NCI-H2029 (cell line): ENCODE measurements at places on chromosomes 2 and 18.

GRCh38 chr2:145408980-145409379, 889.1 kb upstream of the ZEB2 start:
- DNase-seq = no peak

GRCh38 chr2:18074476-18074875, 196.0 kb downstream of the KCNS3 start:
- DNase-seq = no peak

DNA sequence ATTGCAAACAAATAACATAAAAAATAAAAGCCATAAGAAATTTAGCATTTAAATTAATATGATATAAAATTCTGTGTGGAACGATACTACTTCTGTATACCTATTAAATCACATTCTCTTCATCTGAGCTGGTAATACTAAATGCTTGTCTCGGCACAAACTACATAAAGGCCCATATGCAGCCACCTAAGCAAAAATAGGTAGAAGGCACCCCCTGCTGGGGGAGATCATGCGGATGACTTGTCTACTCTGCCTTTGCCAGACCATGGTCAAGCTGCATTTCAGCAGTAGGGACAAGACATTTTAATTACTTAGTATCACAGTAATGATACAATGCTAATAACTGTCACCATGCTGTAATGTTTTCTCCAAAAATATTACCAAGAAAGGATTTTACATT, 108.0 kb downstream of the CDH19 start:
- DNase-seq = no peak

- DNase-seq = no peak
Observed at GRCh38 chr2:3787768-3788167, 84.4 kb downstream of the DCDC2C start.

- no peak for DNase-seq
Observed at GRCh38 chr2:72112401-72112800, 35.3 kb downstream of the CYP26B1 start.

DNA sequence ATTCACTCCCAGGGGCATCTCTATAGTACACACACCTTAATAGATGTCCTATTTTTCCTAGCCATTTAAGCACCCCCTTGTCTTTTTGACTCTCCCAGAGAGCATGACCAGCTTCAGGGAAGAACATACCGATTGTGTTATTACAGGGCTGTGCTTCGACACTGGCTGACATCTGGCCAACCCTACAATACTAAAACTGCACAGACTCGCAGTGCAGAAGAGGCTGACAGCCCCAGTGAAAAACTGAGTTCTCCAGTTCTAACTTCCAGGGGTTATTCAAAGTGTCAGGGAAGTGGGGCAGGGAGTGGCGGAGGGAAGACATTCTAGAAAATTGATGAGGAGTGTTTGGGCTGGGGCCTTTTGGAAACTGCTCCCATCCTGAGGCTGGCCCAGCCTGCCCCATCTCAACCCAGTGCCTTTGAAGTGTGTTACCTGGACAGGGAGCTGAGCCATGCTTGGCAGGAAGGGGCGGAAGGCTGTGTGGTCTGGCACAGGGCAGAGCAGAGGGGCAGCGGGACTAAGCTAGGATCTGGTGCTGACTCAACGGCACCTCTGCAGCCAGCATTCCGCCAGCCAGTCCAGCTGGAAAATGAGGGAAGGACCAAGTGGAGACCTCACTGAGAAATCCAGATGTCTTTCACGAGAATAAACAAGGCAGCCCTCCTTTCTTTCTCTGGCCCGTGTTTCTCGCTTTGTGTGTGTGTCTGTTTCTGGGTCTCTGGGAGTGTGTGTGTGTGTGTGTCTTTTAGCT, 15.4 kb upstream of the IGFBP5 start:
- no peak for DNase-seq

- no peak for DNase-seq
Observed at GRCh38 chr2:72051204-72051603, 96.5 kb downstream of the CYP26B1 start.

DNA sequence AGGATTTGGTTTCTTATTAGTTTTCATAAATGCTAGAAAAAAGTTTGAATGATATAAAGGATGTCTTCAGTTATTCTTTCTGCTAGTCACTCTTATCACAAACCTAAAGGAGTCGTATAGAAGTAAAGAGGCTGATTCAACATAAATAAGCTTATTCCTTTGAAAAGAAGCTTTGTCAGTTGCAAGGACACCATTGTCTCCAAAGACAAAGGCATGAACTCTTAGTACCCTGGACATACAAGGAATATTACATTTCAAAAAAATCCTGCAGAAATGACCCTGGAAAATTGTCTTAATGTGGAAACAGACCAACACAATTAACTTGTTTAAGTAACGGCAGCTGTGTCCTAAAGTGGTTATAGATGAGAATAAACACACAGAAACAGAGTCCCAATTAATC, 528.0 kb downstream of the CPS1 start:
- DNase-seq = no peak

- DNase-seq = no peak
Observed at GRCh38 chr2:202158796-202159195, 79.6 kb downstream of the SUMO1 start.

- no peak for DNase-seq
Observed at GRCh38 chr2:151853070-151853758, 25.0 kb upstream of the ARL5A start.

DNA sequence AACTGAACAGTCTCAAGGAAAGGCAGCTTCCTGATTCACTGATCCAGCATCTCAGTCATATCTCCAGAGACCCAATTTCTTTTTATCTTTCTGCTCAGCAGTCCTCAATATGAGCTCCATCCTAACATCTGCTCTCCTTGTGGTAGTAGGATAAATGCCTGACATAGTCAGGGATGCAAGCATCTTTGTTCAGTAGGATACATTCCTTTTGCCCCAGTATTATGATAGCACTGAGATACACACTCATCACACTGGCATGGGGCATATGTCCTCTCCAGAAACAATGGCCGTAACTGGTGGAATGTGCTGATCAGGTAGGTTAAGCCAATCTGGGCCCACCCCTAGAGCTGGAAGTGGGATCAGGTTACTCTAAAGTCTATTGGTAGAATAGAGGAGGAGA, 207.2 kb downstream of the ETAA1 start:
- DNase-seq = no peak

GRCh38 chr18:32889615-32890593, 117.1 kb upstream of the KLHL14 start:
- no peak for DNase-seq

- no peak for DNase-seq
Observed at GRCh38 chr18:26536032-26536431, 12.3 kb downstream of the KCTD1 start.

DNA sequence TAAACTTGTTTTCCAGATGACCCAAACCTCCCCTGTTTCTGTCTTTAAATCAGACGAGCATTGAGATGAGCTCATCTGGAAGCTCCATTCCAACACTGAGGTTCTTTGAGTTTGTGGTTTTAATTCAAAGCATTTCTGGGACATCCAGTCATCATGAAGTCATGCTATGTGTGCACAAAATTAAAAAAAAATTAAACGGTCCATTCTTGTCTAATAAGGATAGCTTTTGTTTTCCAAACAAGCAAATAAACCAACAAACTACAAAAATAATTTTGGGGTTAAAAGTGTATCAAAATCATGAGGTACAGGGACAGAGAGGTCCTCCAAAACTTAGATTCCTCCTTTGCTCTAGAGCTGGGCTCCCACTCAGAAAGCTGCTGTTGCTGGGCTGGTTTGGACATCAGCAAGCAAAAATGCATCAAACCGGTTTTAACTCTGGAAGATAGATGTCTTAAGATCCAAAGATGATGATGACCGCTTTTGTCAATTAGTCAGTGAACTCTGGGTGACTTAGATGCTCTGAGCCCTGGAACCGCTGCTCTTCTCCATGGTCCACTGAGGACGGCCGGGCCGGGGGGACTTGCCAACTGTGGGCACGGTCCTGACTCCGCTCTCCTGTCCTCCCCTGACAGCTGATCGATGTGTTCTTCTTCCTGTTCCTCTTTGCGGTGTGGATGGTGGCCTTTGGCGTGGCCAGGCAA, 65.4 kb downstream of the TRPM8 start:
- DNase-seq = no peak

DNA sequence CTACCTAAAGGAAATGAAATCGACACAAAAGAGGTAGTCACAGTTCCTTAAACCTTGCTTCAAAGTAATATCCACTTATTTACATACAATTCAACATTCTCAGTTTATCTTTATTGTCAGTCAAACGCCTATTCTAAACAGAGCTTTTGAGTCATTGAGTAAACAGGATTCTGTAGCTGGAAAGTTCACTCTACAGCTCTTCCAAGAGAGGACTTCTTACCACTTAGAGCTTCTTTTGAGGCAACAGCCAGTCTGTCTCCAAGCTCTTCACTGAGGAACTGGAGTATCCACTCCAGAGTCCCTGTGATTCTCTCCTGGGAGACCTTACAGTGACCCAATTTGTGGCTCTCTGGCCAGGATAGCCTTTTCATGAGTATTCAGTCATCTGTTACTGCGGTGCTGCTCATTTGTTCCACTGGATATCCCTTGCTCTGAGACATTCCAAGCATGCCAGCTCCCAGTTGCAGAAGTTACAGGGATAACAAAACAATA, 210.9 kb upstream of the OSR1 start:
- DNase-seq = no peak

- DNase-seq = no peak
Observed at GRCh38 chr2:152115952-152116351, 17.1 kb upstream of the CACNB4 start.

GRCh38 chr2:169393068-169393590, 30.8 kb upstream of the LRP2 start:
- no peak for DNase-seq

GRCh38 chr18:9918016-9918680, 4.3 kb downstream of the VAPA start:
- no peak for DNase-seq

- no peak for DNase-seq
Observed at GRCh38 chr2:232398293-232399034, 8.2 kb upstream of the ALPG start.

GRCh38 chr2:31339696-31340095, 74.8 kb downstream of the XDH start:
- no peak for DNase-seq

- no peak for DNase-seq
Observed at GRCh38 chr2:241358470-241358869, 2.4 kb downstream of the FARP2 start.

GRCh38 chr2:84646514-84646913, 130.2 kb downstream of the DNAH6 start:
- DNase-seq = no peak

DNA sequence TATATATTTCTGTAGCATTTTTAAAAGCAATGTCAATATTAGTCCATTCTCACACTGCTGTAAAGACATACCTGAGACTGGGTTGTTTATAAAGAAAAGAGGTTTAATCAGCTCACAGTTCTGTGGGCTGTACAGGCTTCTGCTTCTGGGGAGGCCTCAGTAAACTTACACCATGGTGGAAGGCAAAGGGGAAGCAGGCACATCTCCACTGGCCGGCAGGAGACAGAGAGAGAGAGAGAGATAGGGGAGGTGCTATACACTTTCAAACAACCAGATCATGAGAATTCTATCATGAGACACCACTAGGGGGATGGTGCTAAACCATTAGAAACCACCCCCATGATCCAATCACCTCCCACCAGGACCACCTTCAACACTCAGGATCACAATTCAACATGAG, 43.1 kb downstream of the CHMP3 start:
- no peak for DNase-seq

- no peak for DNase-seq
Observed at GRCh38 chr2:214587442-214587841, 176.6 kb downstream of the VWC2L start.

DNA sequence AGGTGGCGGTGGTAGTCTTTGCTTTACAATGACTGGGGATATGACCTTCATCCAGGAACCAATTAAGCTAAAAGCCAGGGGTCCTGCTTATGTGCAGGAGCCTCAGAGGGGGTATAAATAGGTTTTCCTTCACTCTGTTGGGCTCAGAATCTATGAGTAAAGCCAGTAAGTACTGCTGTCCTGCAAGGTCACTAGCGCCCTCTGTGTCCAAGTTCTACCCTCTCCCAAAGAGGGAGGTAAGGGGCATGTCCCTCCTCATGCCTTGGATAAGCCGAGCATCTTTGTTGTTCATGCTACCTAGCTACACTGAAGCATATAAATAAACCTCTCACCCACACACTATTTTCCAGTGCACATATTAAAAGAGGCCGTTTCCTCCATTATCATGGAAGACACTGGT, 79.4 kb downstream of the SPRED2 start:
- no peak for DNase-seq

DNA sequence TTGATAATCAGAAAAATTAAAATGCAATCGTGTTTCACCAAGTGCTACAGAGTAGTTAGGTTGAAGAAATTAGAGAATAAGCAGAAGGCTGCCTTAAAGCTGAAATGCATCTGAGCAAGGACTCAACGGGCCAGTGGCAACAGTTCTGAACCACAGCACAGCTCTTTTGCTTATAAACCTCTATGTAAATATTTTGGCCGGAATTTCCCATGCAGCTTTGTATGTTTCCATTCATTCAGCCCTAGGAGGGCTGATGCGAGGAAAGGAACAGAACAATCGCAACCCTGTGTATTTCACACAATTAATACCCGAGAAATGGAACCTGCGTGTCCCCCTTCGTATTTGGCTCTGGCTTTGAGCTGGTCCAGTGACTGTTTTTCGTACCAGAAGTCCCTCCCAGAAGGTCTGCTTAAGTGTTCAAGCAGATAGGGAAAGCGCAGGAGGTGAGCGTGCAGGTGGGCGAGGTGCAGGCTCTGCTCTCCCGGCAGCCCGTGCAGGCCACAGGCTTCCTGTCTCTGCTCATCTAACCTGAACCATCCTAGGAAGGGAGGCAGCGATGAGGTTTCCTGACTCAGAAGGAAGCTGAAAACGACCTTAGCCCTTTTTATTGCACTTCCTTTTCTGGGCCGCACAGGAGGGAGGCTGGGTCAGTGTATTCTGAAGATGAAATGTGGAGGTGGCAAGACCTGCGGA, 67.3 kb downstream of the ASB1 start:
- no peak for DNase-seq

DNA sequence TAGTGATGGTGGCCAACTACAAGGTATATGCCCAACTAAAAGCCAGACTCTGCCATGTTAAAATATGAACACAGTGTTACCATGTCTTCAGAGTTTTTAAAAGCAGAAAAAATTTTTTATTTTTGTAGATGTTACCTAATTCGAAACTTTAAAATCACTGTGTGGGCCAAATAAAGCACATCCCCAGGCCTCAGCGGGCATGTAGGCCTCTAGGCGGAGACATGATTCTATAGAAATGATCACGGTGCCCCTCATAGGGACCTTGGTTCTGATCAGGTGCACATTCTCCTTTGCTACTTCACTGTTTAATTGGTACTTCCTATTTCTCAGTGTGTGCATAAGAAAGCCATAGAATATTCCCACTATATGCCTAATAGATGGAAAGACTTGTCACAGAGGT, 349.2 kb downstream of the XIRP2 start:
- DNase-seq = no peak

- DNase-seq = no peak
Observed at GRCh38 chr18:26971409-26971808, 105.9 kb upstream of the AQP4 start.

- no peak for DNase-seq
Observed at GRCh38 chr2:157184161-157184895, 73.2 kb upstream of the GALNT5 start.
